ENCODE measurements at places on chromosomes 3 and 15.

- DNase-seq: no peak
Observed at GRCh38 chr3:57892423-57892822, 115.8 kb upstream of the FLNB start.

- DNase-seq: no peak
Observed at GRCh38 chr3:30428251-30428650, 178.2 kb upstream of the TGFBR2 start.

DNA sequence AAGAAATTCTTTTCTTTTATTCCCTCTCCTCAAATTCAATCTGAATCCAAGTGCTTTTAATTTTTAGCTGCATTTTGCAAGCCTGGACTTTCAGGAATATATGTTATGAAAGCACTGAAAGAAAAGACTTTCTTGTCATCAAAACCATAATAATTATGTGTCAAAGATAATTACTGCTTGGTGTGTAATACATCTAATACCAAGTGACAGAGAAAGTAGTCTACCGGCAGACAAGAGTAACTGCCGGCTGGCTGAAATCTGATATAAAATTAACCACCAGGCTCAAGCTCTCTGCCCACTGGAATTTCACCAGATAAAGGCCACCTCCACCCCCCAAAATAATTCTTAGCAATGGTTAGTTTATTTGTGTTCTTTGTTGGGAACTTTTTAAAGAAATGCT, 220.9 kb upstream of the CDIN1 start:
- no peak for DNase-seq

DNA sequence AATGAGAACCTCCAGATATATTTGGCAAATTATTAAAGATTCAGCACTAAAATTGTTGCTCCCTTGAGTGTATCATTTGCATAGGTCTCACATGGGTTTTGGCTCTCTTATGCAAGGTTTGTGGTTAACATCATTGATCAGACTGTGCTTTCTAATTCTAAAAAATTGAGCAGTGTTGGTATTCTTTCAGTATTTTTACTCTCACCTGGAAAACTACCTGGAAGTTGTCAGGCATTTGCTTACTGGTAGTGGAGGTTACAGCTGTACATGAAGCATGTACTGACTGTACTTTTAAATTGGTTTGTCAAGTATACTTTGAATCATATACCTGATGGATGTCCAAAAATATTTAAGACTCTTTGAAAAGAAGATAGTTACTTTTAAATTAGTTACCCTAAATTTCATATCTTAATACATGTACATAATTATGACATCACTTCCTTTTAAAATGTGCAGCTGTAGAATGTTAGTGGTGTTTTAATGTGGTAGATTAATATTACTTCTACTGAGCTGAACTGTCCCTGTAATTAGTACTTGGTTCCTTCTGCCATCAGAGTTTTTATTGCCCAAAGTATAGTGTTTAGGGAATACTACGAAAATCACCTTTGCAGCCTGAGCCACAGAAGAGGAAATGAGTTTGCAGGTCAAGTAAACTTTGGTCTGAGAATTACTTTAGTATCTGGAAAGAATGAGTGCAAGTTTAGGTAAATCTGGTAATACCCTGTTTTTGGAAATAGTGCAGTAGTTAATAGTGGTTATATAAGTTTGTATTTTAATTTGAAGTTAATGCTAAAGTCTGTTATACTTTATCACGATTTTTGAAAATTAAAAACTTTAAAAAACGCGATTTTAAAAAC, 2.8 kb downstream of the CHD2 start:
- no peak for DNase-seq

DNA sequence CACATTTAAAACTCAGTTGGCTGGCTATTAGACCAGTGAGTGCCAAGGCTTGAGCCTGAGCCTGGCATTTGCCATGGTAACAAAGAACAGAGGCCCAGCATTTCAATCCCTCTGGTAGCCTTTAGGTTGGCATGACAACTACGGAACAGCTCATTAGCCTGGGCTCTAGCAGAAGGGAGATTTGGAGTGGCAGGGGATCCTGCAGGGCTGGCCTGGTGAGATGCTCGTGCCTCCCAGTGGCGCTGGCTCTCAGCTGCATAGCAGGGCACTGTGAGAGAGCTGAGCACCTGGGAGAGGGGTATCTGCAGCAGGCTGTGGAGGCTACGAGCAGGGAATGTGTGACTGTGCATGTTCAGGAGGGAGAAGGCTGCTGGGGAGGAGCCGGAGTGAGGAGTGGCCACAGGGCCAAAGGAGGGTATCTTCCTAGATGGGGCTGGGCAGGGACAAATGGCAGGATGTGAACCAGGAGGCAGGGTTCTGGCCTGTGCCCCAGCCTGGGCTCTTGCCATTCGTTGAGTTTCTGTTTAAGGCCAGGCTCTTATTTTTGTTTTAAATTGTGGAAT, 5.6 kb upstream of the ABTB1 start:
- no peak for DNase-seq

DNA sequence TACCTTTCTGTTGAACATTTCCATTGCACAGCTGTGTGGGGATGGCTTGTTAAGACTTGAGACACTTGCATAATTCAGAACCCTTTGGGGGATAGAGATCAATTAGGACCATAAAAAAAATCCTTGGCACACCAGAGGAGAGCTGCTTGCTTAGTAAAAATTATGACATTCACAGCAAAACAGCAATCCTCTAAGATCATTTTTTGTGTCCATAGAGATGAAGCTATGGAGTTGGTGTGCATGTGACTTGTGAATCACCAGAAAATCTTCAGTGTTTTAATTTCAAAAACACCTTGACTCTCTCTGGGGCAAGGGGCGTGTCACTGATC, 7.7 kb downstream of the COL8A1 start:
- DNase-seq: no peak

DNA sequence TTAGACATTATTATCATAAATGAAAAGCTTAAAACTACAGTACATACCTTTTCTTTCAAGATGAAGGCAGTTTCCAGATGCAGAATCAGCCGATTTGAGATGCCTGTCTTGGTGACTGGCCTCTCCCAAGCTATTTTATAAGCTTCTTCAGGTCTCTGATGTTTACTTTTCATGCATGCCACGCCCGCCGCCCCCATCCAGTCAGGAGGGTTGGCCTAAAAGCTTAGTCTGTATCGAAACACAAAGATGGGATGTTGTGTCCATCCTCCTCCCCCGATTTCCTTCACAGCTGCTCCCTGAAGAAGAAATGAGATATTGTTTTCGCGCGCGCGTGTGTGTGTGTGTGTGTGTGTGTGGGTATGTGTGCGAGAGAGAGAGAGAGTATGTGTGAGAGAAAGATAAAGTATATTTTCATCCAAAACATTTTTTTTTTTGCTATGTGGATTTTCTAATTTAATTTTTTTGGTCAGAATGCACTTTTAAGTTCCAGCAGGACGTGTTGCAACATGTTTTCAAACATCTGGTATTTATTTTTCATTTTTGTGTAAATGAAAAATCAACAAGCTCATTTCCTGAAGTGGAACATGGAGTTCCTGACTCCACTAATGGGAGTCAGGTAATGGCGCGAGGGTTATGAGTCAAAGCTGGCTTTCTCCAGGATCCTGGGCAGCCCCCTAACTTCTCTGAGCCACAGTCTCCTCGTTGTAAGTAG, at the start of gene APOD:
TSS of gene APOD (minus strand) at position 110 of the 712 bp plus-strand sequence. CDS start 4,479 bp downstream, outside the sequence.
- DNase-seq: no peak

GRCh38 chr15:69467636-69468035, 15.0 kb downstream of the RPLP1 start:
- DNase-seq: no peak

DNA sequence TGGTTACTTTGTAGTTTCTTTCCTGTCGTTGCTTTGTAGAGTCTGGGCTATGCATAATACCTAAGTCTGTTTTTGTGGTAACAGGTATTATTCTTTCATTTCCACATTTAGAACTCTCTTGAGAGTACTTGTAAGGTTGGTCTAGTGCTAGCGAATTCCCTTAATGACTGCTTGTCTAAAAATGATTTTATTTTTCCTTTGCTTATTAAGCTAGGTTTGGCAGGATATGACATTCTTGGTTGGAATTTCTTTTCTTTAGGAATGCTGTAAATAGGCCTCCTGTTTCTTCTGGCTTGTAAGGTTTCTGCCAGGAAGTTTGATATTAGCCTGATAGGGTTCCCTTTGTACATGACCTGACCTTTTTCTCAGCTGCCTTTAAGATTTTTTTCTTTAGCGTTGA, 70.1 kb upstream of the SGO1 start:
- DNase-seq: no peak

Measured in T-helper 2 cell treated with Interferon-gamma antibody and Interleukin-4, amounts not matched to agents 5 μg/mL and 100 μg/mL, for 36 hours (primary cell).